H1 (cell line): ENCODE measurements at places on chromosomes 1 and 21.

DNA sequence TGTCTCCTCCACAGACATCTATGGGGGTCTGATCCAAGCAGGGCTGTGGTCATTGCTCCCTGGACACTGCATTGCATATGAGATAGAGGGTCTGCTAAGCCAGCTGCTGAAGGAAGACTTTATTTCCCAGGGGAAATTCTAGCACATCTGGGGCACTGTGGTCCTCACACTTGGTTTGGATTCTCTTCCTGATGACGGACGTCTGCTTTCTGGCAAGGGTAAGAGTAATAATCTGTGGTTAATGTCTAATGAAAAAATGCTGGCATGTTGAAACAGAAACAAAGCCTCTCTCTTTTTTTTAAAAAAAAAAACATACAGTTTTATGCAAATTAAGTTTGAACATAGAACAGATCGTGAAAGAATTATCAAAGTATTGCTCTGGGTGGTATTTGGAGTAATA is 553.9 kb downstream of the DPYD start:
- DNase-seq = no peak

- no peak for DNase-seq
Measured at GRCh38 chr1:1907098-1907736, 7.8 kb upstream of the CALML6 start.

GRCh38 chr1:19410393-19410792 is 74.9 kb downstream of the CAPZB start:
- DNase-seq = no peak

DNA sequence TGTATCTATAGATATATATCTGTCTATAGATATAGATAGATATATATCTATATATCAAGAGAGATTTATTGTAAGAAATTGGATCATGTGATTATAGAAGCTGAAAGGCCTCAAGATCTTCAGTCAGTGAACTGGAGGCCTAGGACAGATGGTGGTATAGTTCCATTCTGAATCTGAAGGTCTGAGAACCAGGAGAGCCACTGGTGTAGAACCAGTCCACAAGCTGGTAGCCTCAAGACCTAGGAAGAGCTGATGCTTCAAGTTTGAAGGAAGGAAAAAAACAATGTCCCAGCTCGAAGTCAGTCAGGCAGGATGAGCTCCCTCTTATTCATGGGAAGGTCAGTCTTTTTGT is 213.2 kb upstream of the JUN start:
- DNase-seq = no peak

DNA sequence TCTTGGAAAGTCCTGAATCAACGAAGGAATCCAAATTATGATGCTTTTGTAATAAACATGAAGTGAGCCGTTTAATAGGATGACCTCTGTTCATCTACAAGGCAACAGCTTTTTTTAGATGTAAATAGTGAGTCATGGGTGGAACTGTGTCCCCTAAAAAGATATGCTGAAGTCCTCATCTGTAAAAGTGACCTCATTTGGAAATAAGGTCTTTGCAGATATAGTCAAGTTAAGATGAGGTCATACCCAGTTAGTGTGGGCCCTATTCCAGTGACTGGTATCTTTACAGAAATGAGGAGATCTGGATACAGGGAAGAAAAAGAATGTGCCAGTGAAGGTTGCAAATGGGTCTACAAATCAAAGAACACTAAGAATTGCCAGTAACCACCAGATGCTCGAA is 1287.3 kb upstream of the ADGRL4 start:
- no peak for DNase-seq

DNA sequence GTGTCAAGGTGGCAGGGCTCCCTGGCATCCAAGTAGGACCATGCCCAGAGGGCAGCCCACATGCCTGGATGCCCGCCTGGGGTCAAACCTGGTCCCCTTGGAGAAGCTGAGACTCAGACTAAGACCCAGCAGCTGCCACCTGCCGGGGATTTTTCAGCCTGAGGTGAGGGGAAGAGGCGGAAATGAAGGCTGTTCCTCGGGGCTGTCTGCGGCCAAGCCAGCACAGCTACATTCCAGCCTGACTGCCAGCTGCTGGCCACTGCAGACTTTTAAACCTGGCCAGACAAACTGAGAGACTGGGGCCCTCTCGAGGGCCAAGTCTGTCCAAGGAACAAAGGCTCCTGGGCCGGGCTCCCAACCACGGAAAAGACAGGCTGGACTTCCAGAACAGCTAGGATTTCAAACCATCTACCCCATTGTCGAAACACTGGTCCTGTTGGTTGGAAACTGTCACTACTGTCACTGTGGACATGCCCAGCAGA is 21.9 kb upstream of the PLEKHG5 start:
- no peak for DNase-seq

GRCh38 chr1:215543191-215543606 is 23.9 kb upstream of the KCTD3 start:
- no peak for DNase-seq

GRCh38 chr21:31686272-31686915 is 26.9 kb downstream of the SOD1 start:
- no peak for DNase-seq
